ENCODE measurements at places on chromosomes 11 and 22.

- no peak for DNase-seq
These were observed 290.8 kb upstream of the B3GAT1 start for GRCh38 chr11:134702827-134703226.

DNA sequence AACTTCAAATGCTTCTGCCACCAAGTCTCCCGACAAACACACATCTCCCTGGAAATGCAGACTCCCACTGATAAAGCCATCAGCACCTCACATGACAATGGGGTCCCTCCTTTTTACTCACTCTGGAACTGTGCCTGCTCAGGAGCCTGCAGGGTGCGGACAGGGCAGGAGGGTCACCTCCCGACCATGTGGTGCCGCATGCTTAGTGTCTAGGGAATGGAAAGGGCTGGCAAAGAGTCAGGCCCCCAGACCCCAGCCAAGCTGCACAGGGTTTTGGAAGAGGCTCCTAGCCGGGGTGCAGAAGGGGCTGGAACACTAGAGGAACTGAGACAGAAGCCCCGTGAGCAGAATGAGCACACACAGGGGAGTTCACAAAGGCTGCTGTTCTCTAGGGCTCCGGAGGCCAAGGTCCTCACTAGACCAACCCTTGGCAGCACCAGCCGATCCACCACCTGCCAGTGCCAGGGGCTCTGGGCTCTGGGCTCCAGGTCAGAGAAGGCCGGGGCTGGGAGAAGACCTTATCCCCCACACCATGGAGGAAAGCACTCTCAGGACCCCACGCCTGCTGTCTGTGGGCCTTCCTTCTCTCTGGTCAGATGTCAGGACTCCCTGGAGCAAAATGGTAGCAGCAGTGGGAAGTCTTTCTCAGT, 125.1 kb upstream of the FGF3 start:
- DNase-seq: no peak

DNA sequence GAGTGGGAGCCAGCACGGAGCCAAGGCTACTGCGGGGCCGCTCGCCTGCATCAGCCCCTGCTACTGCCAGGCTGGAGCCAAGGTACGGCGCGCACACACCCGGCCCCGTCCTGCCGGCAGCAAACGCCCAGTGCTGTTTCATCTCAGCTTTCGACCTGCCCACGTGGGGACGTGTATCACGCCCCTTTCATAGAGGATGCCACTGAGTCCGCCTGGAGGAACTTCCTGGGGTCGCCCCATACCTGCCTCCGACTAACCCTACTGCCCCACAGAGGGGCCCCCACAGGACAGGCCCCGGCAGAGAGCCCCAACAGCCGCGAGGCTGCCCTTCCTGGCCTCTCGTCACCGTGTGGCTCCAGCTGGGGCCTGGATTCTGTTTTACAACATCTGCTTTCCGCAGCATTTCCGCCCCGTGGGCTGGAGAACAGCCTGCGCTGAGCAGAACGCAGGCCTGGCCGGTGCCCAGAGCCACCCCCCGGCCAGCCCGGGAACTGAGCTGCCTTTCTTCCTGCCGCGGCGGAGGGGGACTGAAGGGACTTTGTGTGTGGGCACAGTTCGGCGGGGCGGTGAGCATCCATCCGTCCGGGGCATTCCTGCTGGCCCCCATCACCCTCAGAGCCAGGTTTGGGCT, 22.9 kb upstream of the ARHGAP8 start:
- DNase-seq: peak; percentile 79

GRCh38 chr11:60866911-60867870, at the start of gene ZP1:
Gene ZP1, plus strand, starts transcription at chr11:60867542. Its CDS starts 20 bp downstream, at chr11:60867562.
- no peak for DNase-seq

- DNase-seq: no peak
These were observed 77.5 kb upstream of the PHOX2A start for GRCh38 chr11:72321381-72321996.

DNA sequence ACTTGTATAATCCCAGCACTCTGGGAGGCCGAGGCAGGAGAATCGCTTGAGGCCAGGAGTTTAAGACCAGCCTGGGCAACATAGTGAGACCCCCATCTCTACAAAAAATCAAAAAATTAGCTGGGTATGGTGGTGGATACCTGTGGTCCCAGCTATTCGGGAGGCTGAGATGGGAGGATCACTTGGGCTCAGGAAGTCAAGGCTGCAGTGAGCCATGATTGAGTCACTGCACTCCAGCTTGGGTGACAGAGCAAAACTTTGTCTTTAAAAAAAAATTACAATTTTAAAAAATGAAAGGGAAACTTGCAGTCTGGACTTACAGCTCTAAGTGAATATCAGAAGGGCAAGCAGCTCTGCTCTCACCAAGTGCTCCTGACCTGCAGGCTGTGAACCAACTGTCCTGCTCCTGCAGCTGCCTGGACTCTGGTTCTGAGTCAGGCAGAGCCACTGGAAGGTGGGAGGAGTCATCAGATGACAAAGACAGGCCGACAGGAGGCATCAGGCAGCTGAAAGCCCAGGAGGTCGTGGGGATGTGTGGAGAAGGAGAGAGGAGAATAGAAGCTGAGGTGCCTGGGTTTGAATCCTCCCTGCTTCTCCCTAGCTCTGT, 9.6 kb downstream of the SMTNL1 start:
- no peak for DNase-seq

DNA sequence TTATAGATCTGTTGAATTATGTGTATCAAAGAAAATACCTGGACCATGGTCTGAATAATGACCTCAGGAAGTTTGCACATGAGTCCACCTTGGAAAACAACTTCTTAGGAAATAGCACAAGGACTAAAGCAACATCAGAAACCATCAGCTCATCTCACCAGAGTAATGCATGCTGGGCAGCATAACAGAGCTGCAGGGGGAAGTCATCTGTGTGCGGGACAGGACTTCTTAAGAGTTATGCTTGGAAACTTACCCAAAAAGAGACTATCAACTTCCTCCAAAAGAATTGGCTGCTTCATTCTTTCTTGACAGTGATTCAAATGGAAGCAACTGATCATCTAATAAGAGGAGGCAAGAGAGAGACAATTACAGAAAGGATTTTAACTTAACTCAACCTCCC, 2.5 kb downstream of the OR56B4 start:
- no peak for DNase-seq

- no peak for DNase-seq
These were observed 6.4 kb downstream of the BAIAP2L2 start for GRCh38 chr22:38104084-38104483.

DNA sequence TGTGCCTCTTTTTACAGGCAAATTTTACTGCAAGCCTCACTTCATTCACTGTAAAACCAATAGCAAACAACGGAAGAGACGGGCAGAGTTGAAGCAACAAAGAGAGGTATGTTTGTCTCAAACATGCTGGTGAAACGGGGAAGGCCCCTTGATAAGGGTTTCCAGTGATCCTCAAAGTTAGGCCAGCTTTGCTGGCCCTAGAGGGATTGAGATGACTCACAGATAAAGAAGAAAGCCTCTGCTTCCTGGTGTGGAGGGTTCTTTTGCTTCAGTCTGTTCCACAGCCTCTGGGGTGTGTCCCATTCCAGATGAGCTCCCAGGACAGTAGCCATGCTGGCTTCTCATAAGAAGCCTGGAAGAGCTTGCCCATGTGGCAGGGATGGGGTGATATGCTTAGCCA, 118.9 kb upstream of the PARVA start:
- DNase-seq: no peak

Data from nucleus accumbens (tissue), 56 donors.